ENCODE measurements at places on chromosomes 12 and 14.

GRCh38 chr12:130634866-130635265, 81.2 kb downstream of the RIMBP2 start:
- DNase-seq = no peak

- no peak for DNase-seq
Measured at GRCh38 chr14:24818058-24818822, 184.2 kb upstream of the GZMB start.

- no peak for DNase-seq
Measured at GRCh38 chr12:124319368-124320050, 24.6 kb downstream of the RFLNA start.

- peak; percentile 42 for DNase-seq
Measured at GRCh38 chr12:560691-561390, 101.1 kb downstream of the B4GALNT3 start.

- peak; percentile 62 for DNase-seq
Measured at GRCh38 chr14:69475194-69475818, 9.2 kb upstream of the PLEKHD1 start.

DNA sequence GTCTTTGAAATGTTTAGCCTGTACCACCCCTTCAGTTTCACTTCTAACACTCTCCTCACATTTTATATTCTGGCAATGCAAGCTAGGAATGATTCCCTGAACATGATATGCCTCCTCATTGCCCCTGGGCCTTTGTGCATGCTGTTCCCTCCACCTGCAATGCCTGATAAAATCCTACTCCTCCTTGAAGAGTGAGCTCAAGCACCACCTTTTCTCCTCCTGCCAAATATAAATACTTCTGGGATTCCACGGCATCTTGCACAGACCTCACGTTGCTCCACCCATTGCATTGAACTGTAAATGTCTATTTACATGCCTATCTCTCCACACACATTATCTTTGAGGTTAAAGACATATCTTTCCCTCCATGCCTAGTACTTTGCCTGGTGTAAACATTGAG, 21.1 kb downstream of the NKX2-1 start:
- DNase-seq = no peak

GRCh38 chr12:80625901-80626300, 81.5 kb upstream of the MYF6 start:
- DNase-seq = no peak

- DNase-seq = no peak
Measured at GRCh38 chr14:24198814-24199524, 3.7 kb upstream of the TM9SF1 start.

DNA sequence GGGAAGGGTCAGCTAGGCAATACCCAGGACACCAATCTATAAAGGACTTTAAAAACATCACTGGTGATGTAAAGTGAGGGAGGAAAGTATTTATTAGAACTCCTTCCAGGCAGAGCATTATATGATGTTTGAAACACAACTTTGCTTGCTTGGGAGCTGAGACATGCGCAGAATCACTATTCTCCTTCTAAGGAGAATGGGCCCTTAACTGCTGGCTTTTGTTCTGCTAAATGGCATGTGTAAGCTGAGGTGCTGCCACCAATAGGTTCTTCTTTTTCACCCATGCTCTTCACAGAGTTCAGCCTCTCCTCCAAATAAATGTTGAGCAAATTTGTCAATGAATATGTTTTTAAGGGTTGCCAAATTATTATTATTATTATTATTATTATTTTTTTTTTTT, 3.9 kb downstream of the STAC3 start:
- no peak for DNase-seq

GRCh38 chr12:50999093-50999492, 27.1 kb downstream of the SLC11A2 start:
- DNase-seq = no peak

- DNase-seq = no peak
Measured at GRCh38 chr14:91229743-91230200, 14.7 kb downstream of the GPR68 start.

- no peak for DNase-seq
Measured at GRCh38 chr14:51607711-51608110, 44.0 kb upstream of the FRMD6 start.

Data from RWPE2 (cell line).